ENCODE measurements at places on chromosomes 7 and 10. TPM values are rescaled to one million over a fixed set of nuclear protein-coding genes. Genes with fewer than 3 reads are reported as not detected.

VWDE gene
- 4.4 TPM for total RNA-seq

CH25H gene
- not detected for total RNA-seq

DNMBP gene
- 4.4 TPM for total RNA-seq

MYOZ1 gene
- not detected for total RNA-seq

LIPJ gene
- total RNA-seq, result not detected

EIF4H gene
- total RNA-seq, result 302 TPM

APBB1IP gene
- 76.0 TPM for total RNA-seq

EIF5AL1 gene
- total RNA-seq, result 0.53 TPM

LIPF gene
- not detected for total RNA-seq

PWWP2B gene
- total RNA-seq, result 15.7 TPM

MALRD1 gene
- not detected for total RNA-seq

DDC gene
- not detected for total RNA-seq

ADAMTS14 gene
- total RNA-seq, result 0.05 TPM

GPNMB gene
- 0.29 TPM for total RNA-seq

GIMAP7 gene
- total RNA-seq, result 134 TPM

FAM25G gene
- total RNA-seq, result not detected

AKR1C1 gene
- total RNA-seq, result 0.79 TPM

HMX2 gene
- not detected for total RNA-seq

ELN gene
- total RNA-seq, result not detected

CLRN3 gene
- not detected for total RNA-seq

UNCX gene
- total RNA-seq, result not detected

LRGUK gene
- total RNA-seq, result 0.13 TPM

SFRP4 gene
- total RNA-seq, result not detected
